ENCODE measurements at places on chromosomes 11 and 22. TPM values are rescaled to one million over a fixed set of nuclear protein-coding genes. Genes with fewer than 3 reads are reported as not detected.

- peak; percentile 49 for ATAC-seq
Observed at GRCh38 chr22:43828998-43829782, 17.1 kb upstream of the EFCAB6 start.

DNA sequence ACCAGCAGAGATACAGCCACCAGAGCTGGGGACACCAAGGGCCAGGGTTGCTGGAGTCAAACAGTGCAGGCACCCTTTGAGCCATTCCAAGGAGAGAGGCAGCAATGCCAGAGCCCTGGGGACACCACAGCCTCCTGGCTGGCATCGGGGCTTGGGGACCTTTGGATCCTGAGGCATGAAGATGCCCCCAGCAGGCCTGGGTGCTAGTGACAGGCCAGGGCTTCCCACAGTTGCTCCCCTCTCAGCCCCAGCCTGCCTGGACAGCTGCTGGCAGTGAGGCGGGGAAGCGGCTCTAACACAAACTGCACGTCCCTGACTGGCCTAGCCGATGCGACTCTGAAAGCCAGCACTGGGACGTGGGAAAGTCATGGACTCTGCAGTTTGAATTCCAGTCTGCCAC lies 2.7 kb downstream of the CD5 start:
- no peak for ATAC-seq

Gene SSTR3
- 0.28 TPM for total RNA-seq

Gene OR10D3
- total RNA-seq, result not detected

Gene MMP27
- total RNA-seq, result not detected

Gene APOA4
- total RNA-seq, result 0.21 TPM

Gene TPH1
- total RNA-seq, result 0.15 TPM

Gene GGTLC3
- total RNA-seq, result not detected

All from motor neuron (in vitro differentiated cells).